ENCODE measurements at places on chromosomes 2 and 18.

DNA sequence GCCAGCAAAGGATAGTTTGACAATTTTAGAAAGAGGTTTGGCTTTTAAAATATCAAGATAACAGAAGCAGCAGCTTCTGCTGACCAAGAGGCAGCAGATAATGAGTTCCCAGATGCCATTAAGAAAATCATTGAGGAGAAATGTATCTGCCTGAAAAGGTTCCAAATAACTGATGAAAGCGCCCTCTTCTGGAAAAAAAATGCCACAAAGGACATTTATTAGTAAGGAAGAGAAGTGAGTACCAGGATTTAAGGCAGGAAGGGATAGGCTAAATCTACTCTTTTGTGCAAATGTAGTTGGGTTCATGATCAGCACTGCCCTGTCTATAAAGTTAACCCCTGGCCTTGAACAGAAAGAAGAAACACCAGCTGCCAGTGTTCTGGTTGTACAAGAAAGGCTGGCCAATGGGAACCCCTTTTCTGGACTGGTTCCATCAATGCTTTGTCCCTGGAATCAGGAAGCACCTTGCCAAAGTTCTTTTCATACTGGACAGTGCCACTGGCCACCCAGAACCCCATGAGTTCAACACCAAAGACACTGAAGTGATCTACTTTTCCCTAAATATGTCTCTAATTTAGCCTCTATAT lies 40.6 kb downstream of the DHX57 start:
- no peak for DNase-seq

DNA sequence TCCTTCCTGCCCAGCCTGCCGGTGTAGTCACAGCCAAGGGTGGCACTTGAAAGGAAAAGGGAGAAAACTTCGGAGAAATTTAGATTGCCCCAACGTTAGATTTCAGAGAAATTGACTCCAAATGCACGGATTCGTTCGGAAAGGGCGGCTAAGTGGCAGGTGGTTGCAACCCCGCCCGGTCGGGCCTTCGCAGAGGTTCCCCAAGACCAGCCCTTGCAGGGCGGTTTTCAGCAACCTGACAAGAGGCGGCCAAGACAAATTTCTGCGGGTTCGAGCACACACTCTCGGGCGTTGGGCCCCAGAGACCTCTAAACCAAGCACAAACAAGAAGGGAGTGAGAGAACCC lies 4.8 kb downstream of the ONECUT2 start:
- no peak for DNase-seq

DNA sequence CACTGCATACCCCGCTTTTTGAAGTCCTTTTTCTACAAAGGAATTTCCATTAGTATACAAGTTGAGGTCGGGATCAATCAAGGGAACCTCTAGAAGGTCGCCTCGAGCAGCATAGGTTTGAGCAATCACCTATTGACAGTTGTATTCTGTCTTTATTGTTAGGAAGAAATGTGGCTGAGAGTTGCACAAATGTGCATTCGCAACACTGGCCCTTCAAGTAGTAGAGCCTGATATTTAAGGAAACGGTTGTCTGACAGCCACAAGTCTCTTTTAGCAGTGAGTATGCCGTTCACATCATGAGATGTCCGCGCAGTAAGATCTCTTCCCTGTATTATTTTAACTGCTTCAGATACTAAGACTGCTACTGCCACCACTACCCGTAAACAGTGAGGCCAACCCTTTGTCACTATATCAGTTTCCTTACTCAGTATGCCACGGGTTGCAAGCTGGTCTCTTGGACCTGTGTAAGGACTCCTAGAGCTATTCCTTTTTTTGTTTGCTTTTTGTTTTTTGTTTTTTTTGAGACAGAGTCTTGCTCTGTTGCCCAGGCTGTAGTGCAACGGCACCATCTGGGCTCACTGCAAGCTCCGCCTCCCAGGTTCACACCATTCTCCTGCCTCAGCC lies 10.0 kb upstream of the STARD7 start:
- DNase-seq, result no peak

DNA sequence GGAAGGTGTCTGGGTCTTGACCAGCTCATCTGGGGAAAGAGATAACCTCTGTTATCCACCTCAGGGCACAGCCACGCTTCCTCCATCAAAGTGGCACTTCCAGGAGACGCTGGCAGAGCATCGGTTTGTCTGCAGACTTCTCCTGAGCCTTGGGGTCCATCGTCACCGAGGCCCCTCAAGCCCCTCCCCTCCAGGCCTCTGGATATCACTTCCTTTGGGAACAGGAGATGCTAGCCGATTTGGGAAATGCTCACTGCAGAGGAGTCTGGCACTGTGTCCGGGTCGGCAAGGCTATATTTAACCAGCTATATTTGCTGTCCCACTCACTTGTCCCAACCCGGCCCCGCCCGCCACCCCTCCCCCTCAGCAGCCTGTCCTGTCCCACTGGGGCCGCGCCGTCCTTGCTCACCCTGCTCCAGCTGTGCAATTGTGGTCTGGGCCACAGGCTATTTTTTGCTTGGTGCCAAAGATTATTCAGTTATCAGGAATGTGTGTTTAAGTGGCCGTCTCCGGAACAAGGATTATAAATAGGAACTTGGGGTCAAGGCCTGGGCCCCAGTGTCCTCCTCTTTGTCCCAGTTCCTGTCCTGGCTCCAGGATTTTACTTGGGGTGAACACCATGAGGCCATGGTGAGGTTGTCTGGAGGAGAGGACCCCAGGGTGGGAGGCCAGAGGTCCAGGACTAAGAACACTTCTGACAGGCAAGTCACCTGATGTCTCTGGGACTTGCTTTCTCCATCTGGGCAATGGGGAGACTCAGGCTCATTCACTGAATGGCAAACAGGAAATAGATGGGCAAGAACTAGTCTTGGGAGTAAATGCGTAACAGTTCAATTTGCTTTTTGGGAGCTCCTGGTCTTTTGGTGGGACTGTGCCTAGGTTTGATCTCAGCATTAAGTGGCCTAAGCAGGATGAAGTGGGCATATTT lies 263.6 kb downstream of the DYSF start:
- DNase-seq, result no peak

DNA sequence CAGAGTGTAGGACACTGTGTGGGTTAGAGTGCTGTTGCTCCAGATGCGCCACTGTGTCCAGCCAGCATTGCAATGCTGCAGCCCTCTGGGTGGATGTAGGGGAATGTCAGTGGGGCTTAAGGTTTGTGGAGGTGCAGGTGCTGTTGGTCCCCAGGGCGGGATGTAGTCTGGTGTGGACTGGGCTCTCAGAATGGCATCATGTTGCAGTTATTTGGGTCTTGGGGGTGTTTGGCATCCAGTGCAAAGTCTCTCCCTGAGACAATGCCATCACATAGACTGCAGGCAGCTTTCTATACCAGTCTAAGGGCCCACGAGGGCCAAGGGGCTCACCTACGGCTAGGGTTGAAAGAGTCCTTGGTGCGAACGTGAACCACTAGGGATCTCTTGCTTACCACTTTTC lies 275.3 kb downstream of the SOX11 start:
- no peak for DNase-seq

- no peak for DNase-seq
Observed at GRCh38 chr2:1847846-1848598, 103.7 kb upstream of the PXDN start.

DNA sequence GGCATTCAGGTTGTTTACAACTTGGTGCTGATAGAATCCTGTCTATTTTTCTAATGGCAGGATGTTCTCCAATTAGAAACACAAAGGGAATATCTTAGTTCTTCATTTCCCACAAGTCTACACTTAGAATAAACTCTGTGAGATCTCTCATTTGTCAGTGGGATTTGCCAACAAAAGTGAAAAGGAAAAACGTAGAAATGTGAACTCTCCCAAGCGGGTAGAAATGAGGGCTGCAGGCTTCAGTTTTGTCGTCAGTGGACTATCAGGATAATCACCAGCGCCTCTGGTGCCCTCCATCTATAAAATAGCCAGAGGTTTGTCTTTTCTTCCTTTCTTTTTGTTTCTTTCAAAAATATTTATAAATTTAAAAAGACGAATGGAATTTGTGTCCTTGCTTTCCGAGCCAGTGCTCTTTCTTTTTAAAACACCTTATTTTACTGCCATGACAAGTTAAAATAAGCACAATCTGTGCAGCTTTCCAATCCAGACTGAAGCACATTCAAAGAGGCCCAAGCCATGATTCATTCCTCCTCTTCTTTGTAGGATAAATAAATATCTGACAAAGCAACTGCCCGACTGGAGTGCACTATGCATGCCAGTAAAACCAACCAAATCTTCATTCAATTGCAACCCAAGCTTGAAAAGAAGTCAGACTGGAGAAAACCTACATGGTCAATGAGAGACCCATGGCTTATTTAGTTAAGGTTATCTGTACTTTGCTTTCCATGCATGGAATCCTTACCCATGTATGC lies 185.8 kb downstream of the ANKRD44 start:
- DNase-seq, result no peak
